ENCODE measurements at places on chromosomes 16 and 17.

- DNase-seq: no peak
Observed at GRCh38 chr17:81405411-81405872, 10.2 kb downstream of the BAHCC1 start.

- peak; percentile 39 for DNase-seq
Observed at GRCh38 chr16:29804455-29805231, 1.7 kb upstream of the MAZ start.

- no peak for DNase-seq
Observed at GRCh38 chr16:85594978-85595661, 18.0 kb upstream of the GSE1 start.

GRCh38 chr17:55757659-55758058 lies 6.8 kb downstream of the PCTP start:
- DNase-seq: no peak

DNA sequence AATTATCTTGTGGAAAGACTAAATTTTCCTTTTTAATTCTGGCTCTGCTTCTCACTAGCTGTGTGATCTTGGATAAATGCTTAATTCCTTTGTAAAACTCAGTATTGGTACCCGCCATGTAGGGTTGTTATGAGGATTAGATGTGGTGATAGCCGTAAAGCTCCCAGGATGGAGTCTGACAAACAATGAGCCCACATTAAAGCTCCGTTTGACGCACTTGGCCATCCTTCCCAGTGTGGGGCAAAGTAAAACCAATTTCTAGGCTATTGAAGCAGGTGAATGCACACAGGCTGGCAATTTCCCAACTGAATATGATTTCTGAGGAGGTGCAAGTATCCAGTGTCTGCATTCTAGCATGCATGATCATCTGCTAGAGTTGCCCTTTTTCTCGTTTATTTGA lies 123.6 kb downstream of the MRTFB start:
- DNase-seq: no peak

DNA sequence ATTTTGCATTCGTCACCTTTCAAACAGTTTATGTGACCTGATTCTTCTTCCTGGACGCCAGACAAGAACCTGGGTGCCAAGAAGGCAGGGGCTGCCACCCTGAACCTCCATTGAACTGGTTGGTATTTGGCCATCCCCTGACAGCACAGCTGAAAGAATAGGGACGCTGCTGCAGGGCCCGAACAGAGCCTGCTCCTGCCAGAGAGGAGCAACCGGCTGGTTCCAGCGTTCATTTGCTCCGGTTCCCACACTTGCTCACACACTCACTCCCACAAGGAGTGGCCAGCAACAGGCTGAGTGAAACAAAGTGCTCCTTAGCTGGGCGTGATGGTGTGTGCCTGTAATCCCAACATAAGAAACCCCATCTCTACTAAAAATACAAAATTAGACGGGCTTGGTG lies 14.9 kb downstream of the KRT9 start:
- no peak for DNase-seq

GRCh38 chr16:50154420-50154950 lies 1.4 kb downstream of the TENT4B start:
- DNase-seq: peak; percentile 41

DNA sequence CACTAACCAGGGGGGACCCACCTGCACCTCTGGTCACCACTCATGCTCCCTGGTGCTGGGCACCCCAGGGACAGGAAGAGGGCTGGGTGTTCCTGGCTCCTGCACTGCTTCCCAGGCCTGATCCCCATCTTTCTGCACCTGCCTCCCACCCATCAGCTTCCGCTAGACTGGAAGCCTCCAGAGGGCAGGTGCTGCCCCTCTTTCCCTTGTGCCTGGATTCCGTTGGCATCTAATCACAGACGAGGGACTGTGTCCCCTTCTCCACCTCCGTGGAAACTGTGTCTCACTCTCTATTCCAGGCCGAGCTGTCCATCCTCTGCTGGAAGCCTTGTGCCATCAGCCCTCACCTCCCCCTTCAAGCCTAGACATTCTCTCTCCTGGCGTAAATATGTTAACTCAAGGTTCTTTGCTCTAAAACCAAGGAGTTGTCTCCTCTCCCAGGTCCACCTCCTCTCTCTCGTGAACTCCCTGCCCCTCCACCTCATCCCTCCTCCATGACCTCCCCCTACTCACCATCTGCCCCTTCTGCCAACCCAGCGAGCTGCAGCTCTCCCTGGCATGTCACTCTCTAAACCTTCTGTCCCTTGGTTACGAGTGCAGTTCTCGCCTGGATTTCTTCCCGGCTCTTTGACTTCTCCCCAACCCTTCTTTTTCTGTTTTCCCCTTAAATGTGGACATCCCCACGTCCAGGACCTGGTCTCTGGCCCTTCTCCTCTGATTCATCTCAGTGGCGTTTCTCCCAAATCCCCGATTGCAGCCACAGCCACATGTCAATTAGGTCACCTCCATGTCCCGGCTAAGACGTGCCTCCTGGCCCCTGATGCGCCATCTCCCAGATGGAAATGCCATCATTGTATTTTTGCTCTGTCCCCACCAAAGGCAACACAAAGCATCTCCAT lies 107.7 kb downstream of the SEC14L1 start:
- no peak for DNase-seq

DNA sequence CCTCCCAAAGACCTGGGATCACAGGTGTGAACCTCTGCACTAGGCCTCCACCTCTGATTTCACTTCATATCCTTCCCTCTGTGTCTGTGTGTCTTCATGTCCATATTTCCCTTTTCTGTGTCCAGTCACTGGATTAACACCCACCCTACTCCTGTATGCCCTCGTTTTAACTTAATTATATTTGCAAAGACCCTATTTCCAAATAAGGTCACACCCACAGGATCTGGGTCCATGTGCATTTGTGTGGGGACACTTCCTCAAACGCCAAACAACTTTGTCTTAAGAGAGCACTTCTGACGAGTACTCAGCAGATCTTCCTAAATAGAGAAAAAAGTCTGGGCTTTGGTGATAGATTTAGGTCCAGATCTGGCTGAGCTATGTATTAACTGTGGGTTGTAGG lies 56.3 kb downstream of the MPHOSPH6 start:
- no peak for DNase-seq

DNA sequence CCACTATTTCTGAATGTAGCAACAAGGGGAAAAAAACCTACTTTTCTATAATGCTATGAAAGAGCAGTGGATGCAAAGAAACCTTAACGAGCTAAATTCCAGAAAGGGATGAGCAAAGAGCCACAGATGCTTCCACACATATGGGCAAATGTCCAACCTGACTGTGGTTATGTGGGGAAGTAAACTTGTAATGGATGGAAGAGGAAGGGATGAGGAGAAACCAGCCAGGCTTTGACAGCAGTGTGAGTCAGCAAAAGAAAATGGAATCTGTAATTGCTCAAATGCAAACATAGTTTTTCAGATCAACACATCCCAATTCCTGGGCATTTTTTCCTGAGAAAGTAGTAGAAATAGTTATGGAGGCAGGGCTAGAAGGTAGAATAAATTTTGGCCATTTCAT lies 204.8 kb upstream of the CPHXL start:
- no peak for DNase-seq

GRCh38 chr16:50114357-50115129 lies 38.6 kb upstream of the TENT4B start:
- no peak for DNase-seq

DNA sequence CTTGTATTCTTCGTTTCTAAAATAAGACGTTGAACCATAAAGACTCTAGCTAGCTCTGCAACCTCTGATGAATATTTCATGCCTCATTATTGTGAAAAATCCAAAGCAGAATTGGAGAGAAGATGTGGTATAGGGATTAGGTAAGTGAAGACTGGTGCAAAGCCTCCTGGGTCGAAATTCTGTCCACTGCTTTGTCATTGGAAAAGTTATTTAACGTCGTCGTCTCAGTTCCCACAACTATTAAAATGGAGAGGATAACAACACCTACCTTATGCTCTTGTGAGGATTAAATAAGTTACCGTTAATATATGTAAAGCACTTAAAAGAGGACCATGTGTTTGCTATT lies 1.4 kb upstream of the PRPSAP2 start:
- DNase-seq: peak; percentile 35

GRCh38 chr17:12977008-12977751 lies 40.6 kb downstream of the ELAC2 start:
- DNase-seq: no peak

- no peak for DNase-seq
Observed at GRCh38 chr16:63239065-63239570, 1202.9 kb upstream of the CDH8 start.

GRCh38 chr16:28548306-28548802 lies 5.4 kb upstream of the SGF29 start:
- no peak for DNase-seq

Data from RKO (cell line).